ENCODE measurements at places on chromosomes 4 and X.

DNA sequence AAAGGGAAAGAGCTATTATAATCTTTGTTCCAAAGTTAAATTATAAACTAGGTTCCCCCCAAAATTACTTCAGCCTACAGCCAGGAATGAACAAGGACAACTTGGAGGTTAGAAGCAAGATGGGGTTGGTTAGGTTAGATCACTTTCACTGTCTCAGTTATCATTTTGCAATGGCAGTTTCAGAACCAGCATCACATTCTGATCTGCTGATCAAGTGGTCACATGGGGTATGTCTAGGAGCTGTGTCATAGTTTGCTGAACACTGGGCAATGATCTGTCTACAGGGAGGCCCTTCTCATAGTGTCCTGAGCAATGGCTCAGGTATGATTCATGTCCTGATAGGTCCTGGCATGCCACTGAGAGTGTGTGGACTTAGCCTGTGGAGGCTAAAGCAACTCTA lies 41.6 kb upstream of the XIAP start:
- DNase-seq, result no peak

- DNase-seq, result no peak
Measured at GRCh38 chrX:126489116-126489695, 63.4 kb downstream of the DCAF12L1 start.

DNA sequence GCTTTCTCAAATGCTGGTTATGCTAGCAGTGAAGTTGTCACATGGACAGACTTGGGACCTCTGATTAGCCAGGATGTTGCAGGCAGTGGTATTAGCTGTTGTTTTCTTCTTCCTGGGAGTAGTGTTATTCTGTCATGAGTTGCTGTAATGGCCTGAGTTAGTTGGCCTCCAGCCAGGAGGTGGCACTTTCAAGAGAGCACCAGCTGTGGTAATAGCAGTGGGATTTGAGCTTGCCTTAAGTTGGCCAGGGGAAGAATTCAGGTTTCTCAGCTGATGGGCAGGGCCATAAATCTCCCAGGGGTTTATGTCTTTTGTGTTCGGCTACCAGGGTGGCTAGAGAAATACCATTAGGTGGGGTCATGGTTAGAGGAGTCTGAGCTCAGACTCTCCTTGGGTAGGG lies 132.6 kb downstream of the GLUD2 start:
- no peak for DNase-seq

DNA sequence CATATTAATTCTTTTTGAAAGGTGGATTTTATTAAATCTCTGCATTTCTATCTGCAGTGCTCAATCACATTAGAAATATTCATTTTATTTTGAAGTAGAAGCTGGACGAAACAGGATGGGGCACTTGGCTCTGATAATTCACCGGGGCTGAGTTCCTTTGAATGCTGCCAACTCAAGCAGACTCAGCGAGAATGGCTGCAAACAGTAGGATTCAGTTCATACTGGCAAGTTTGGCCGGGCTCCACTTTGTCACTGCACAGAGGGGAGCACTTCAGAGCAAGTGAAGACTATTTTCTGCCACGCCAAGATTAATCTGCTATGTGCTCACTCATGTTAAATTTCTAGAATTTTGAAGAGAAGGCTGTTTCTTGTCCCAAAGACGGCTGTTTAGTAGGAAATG lies 30.7 kb upstream of the KLHL8 start:
- no peak for DNase-seq

DNA sequence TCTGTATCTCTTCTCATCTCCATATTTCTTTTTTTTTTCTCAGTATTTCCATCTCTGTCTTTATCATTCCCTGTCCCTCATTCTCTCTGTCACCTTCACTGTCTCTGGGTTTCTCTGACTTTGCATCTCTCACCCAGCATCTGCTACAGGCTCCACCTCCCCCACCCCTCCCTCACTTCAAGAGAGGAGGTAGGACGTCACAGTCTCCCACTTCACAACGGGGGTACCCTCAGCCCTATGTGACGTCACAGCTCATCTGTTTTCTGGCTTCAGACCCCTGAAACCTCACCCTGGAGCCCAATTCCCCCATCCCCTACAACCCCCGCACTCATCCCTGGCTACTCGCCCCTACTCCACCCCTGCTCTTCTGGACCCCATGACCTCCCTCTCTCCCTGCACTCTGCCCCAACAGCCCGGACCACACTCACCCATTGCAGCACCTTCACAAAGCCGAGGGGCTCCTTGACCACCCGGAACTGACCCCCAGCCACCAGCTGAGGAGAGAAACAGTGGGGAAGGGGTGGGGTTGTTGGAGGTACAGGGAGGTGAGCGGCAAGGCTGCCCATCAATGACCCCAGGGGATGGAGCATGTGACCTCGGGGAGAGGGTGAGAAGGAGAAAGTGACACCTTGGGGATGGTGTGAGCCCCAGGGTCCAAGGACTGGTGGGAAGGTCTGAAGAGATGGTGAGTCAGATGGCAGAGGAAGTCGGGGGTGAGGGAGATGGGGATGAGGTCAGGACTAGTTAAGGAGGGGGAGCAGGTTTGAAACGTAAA lies 1.3 kb downstream of the SYP start:
- DNase-seq, result no peak

DNA sequence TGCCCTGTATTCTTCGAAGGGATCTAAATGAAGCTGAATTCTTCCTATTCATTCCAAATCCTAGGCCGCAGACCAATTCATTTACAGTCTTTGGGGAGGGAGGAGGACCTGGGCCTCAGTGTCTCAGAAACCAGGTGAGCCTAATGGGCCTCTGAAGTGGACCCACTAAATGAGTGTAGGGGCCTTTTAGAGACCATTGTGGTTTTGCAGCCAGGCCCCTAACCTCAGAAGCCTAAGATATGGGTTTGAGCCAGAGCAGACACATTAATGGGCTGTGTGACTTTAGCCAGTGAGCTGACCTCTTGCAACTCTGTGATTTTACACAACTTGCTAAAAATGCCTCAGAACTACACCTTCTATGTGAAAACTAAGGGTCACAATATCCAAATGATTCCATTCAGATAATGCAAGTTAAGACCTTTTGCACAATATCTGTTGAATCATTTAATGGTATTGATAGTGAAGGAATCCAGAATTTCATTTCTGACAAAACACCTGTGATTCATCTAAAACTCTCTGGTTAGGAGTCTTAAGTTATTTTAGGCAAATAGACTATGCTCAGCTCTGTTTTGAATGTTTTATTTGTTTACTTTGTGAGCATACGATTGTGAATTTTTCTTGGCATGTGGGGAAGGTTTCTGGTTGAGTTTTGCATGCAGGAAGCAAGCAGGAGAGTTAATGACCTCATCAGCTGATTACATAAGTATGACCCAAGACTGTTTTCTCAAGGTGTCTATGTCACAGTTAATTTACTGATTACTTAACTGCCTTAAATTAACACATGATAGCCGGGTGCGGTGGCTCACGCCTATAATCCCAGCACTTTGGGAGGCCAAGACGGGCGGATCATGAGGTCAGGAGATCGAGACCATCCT lies 75.0 kb downstream of the EVC start:
- DNase-seq, result no peak

- no peak for DNase-seq
Measured at GRCh38 chr4:10089346-10089745, 27.3 kb downstream of the WDR1 start.

- DNase-seq, result no peak
Measured at GRCh38 chrX:37796805-37797204, 16.9 kb downstream of the CYBB start.

DNA sequence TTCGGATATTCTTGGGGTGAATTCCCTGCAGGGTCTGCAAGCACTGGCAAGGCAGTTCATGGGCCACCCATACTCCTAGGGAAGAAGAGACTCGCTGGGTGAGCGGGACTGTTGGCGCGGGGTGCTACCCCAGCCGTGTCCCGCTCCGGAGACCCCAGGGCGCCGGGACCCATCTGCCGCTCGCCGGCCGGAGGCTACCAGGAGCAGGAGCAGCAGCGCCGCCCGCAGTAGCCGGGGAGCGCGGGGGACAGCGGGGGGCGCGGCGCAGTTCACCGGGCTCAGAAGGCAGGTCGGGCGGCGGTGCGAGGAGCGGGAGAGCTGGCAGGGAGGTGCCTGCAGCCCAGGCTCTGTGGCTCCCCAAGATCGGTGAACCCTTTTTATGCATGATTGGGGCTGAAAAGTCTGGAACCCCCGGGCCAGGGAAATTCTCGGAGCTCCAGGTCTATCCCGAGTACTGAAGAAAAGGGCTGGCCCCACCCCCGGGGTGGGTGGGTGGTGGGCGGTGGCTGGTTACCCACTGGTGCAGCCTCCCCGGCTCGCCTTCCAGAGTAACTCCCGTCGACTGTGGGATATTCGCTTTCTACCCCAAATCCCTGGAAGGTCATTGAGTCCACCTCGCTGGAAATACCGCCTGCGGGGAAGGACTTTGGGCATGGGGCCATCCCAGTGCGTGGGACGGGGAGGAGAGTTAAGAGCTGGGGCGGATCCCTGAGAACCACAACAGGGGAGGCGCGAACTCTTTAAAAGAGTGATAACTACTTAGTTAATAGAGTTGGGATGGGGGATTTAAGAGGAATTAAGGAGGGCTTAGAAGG lies 37.6 kb downstream of the PF4 start:
- DNase-seq, result no peak

GRCh38 chrX:123859846-123860838 lies at the start of gene XIAP:
Gene XIAP (plus strand): TSS chrX:123860053. CDS start chrX:123885663, 25,610 bp downstream.
- peak; percentile 12 for DNase-seq

GRCh38 chrX:84907324-84907968 lies 96.2 kb upstream of the APOOL start:
- DNase-seq, result no peak

DNA sequence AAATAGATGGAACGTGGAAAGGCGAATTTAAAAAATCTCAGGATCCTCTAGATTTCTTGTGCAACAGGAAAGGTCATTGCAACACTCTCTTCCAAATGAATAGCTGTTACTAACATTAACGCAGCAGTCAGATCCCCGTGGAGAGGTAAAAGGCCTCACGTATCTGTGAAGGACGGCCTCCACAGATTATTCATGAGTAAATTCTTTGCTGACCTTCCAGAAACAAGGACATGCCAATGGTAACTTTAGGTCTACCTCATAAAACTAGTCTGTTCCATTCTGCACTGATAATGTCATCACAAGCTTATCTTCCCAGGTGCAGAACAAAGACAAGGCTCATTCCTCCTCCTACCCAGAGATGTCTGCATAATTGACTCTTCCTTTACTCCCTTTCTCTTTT lies 16.1 kb upstream of the REPS2 start:
- DNase-seq, result no peak

DNA sequence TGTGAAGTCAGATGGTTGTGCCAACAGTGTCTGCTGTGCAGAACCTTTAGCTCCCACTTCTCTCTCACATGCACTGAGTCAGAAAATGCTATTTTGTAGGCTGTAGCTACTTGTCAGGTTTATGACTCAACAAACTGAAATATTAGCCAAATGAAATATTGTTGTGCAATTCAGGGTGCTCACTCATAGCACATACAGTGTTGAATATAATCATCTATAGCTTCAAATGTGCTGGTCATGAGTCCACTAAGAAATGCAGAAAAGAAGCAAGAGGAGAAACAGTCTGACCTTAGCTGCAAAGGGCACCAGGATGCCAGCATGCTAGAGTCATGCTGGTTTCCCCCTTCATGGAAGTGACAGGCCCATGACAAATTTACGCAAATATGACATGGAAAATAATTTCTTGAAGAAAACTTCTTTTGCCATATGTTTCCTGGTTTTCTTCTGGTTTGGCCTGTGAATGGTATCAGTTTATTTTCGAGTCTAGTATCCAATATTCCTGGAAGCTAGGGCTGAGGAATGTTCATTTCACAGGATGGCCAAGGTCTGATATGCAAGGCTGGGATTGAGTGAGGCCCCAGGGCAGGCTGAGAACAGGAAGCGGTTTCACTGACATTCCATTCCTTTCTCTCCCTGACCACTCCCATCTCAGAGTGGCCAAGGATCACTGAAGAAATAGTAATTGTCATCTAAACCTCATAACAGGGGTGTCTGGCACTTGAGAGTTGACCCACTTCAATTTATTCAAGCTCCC lies 10.3 kb upstream of the CXCL2 start:
- no peak for DNase-seq

DNA sequence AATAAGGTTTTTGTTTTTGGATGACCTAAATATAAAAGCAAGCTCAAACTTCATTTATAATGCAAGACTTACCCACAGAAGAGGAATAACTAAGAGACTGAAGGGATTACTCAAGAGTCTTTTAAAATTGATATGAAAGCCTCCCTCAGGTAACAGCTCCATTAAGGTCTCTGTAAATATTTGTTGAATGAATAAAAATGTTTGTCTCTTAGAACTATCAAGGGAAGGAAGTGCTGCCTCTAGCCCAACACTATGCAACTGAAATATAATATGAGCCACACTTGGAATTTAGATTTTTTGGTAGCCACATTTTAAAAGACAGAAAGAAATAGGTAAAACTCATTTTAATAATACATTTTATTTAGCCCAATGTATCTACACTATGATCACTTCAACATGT lies 127.8 kb downstream of the SH3RF1 start:
- DNase-seq, result no peak

DNA sequence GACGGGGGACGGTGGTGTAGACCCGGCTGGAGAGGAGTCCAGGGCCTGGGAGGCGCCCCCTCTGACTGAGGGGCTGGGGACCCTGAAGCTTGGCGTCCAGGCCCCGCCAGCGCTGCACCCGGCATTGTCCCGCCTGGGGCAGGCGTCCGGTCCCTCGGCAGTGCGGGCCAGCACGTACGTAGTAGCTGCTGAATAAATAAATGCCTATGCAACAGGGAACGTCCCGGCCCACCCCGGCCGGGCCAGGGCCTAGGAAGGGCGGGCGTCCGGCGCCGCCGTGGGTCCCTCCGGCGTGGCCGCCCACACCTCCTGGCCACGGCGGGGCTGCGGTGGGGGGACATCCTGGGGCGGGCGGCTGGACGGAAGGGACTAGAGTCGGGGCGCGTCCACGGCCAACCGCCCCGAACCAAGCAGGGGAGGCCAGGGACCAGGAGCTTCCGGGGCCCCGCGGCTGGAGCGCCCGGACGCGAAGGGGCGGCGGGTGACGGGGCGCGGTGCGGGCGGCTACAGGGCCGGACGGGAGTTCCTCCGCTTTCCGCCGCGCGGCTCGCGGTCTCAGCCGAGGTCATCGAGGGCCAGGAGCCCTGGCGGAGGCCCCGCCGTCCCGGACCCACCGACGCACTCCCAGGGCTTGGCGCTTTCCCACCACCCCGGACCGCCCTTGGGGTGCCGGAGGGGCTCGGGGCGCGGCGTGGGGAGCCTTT lies 886 bp upstream of the WWC2 start:
- DNase-seq, result no peak

GRCh38 chrX:48698306-48698705 lies 1.8 kb downstream of the SUV39H1 start:
- DNase-seq, result no peak

DNA sequence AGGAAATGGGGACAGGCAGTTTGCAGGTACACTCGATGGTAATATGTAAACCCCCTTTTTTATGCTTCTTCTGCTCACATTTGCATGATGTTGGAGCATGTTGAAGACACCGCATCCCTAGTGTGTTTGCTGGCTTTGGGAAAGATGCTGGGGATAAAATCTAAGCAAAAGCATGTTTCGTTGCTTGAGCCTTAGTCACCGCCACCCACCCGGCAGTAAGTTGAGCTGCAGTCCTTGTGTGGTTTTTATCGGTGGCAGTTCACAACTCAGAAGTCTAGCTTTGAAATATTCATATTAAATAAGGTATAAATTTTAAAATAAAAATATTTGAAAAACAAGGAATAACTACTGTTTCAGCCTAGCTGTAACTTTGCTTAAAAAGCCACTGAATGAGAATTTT lies 21.7 kb upstream of the MND1 start:
- DNase-seq, result no peak

All from stimulated activated CD4-positive, alpha-beta T cell treated with anti-CD3 and anti-CD28 coated beads, Interleukin-1b, Interleukin-23, amount 100 ng/mL, for 1 hour (primary cell).